H9 (cell line): ENCODE measurements at places on chromosomes 3 and 15. TPM values are rescaled to one million over a fixed set of nuclear protein-coding genes. Genes with fewer than 3 reads are reported as not detected.

DNA sequence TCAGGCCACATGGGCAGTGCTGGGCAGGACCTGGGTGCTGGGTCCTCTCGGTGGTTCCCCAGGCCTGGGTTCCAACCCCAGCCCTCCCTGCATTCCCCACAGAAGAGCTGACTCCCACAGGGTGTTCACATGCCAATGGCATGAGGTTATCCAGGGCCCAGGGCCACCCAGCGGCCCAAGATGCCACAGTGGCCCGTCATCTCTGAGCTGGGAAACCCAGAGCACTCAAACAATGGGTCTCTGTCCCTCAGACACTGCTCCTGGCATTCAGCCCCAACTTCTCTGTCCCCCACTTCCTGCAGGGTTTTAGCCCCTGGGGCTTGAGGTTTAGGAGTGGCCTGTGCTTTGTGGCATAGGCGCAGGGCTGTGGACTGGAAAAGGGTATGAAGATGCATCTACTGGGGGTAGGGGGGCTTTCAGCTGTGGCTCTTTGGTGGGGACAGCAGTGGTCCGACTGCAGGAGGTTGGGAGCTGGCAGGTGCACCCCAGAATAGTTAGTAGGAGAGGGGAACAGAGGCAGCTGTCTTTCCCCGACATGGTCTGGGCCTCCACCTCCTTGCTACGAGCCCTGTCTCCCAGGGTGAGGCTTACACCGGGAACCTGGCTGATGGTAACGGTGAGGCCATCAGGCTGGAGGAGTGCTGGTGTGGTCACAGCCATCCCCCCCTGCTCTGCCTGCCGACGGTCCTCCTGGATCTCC lies 1.7 kb downstream of the CCDC9B start:
- DNase-seq, result no peak

DNA sequence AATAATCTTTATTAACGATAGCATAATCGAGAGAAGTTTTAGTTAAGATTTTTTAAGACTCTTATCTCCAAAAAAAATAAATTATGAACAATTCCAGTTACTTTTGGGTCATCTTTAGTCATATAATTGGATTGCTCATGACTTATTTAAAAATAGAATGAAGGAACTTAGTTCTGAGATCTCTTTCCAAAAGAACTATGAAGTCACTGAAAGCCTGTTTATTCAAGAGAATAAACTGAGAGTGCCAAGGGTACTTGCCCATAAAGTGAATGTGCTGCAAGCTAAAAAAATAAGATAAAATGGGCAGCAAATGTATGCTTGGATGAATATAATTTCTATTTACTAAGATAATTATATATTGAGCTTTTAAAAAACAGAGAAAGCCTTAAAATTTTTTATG lies 176.5 kb upstream of the PLSCR5 start:
- DNase-seq, result no peak

DNA sequence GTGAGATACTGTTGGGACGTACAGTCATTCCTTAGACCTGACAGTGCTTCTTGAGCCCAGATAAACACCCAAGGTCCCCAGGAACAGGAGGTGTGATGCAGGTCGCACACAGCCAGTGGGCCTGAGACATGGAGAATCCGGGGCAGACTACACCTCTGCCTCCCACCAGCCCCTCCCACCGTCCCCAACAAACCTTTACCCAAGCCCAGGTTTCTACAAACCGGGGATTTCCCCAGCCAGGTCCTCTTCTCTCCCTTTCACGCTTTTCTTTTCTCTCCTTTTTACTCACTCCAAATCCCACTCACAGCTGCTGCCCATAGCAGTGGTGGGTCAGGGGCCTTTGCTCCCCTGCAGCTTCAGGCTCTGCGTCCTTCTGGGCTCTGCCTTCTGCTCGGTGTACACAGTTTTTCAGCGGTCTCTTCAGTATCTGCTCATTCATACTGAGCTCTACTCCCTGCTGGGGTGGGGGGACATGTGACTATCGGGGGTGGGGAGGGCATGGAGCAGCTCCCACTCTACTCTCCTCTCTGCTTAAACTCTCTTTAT lies 4.8 kb upstream of the PCSK6 start:
- DNase-seq, result no peak

CLDN16 gene
- total RNA-seq, result not detected in 2 replicates

DNA sequence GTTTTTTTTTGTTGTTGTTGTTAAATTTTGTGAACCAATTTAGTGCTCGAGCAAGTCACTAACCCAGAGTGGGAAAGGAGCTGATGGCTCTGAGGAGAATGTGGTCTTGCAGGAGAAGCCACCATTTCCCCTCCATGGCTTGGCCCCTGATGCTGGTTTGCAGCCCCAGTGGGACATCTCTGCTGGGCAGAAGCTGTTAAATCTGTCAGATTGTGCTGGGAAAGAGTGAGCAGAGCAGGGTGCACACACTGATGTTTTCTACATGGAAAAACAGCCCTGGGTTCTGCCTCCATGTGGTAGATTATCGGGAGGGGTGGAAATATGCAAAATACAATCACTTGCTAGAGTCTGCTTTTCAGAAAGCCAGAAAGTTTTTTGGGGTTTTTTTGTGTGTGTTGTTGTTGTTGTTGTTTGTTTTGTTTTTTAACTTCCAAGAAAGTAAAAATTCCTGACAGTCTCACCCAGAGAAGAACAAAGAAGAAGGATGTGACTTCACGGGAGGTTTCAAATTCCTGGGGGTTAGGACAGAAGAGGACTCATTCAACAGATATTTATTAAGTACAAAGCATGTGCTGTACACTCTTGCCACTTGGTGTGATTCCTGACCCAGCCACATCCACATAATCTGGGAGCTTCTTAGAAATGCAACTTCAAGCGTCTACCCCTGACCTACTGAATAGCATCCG lies 133.7 kb downstream of the FOXB1 start:
- DNase-seq, result no peak

- DNase-seq, result no peak
Measured at GRCh38 chr3:46863261-46863782, at the start of gene MYL3. MYL3 (minus strand) TSS chr3:46863444; CDS start chr3:46863390, 54 bp downstream.
